Effector memory CD8-positive, alpha-beta T cell (primary cell): ENCODE measurements at places on chromosomes 2 and 18.

GRCh38 chr2:173402405-173402974, 47.8 kb downstream of the CDCA7 start:
- peak; percentile 65 for DNase-seq

DNA sequence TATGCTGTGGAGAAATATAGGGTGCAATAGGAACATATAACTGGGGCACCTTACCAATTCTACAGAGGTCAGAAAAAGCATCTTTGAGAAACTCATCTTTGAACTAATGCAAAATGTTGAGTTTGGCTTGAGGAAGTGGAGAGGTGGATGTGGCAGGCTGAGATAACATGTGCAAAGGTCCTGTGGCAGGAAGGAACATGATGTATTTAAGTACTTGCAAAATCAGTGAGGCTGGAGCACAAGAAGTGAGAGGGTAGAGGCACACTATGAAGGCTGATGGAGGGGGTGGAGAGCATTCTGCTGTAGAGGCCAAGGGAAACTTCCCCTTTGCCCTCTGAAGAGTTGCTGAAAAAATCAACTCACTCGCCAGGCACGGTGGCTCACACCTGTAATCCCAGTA, 14.7 kb upstream of the RAB1A start:
- DNase-seq, result no peak

DNA sequence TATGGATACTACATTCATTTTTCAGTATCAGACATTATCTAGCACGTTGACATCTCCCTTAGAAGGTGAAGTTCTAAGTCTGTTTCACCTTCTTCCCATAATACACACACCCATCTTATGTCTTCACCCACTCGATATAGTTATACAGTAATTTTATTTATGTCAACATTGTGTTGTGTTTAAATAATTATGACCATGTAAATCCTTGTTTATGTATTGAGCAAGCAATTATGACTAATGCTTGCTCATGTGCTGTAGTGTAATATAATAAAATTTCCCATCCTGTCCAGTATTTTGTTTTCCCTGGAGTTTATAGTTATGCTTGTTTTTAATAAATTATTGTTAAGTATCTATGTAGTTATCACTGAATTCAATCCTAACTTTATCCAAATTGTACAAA, 163.2 kb downstream of the MTX2 start:
- no peak for DNase-seq

GRCh38 chr2:73746015-73746876, 9.1 kb upstream of the TPRKB start:
- DNase-seq, result no peak

GRCh38 chr2:47243596-47244323, 88.7 kb upstream of the STPG4 start:
- DNase-seq, result no peak
